ENCODE measurements at places on chromosomes 1 and 21.

- no peak for DNase-seq
These were observed 30.9 kb upstream of the CAMK1G start for GRCh38 chr1:209552406-209553264.

DNA sequence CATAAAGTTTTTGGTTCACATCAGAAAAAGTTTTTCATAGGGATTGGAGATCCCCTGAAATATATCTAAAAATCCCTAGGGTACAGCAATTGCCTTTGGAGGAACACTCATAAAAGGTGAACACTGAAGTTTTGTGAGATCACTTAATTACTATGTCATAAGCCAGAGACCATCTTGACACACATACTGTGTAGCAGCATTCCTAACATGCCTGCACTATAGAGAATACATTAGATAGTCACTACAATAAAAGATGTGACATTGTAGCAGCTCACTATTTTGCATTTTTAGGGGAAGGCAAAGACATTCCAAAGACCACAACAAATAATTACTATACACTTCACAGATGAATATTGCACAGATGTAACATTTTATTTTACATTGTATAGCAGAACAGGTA lies 779.9 kb downstream of the KCNT2 start:
- no peak for DNase-seq

GRCh38 chr1:24201941-24202440 lies 14.9 kb upstream of the IFNLR1 start:
- peak; percentile 68 for DNase-seq

DNA sequence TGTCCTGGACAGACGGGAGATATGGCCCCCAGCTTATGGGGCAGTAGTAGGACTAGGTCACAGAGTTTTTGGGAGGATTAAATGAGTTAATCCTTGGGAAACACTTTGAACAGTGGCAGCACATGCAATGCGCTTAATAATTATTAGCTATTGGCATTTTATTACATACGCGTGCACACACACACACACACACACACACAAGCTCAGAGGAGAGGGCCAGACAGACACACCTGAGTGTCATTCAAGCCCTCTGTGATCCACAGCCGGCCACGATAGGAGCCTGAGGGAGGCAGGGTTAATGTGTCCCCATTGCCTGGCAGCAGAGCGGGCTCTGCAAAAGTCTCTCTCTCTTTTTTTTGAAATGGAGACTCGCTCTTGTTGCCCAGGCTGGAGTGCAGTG lies 37.9 kb downstream of the EPHA2 start:
- no peak for DNase-seq

DNA sequence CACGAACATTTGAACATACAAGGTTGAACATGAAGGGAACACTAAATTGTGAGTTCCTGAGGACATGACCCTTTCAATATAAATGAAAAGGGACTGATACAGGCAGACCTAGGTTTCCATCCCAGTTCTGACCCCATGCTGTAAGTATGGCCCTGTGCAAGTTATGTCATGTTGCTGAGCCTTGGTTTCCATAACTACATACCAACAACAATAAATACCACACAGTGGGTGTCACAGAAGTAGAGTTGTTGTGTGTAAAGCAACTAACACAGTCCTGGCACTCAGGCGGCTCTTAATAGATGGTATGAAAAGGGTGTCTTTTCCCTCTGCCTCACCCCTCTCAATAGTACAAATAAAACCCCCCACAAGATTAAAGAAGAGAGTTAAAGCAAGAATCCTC lies 140.8 kb downstream of the LMX1A start:
- DNase-seq, result no peak

DNA sequence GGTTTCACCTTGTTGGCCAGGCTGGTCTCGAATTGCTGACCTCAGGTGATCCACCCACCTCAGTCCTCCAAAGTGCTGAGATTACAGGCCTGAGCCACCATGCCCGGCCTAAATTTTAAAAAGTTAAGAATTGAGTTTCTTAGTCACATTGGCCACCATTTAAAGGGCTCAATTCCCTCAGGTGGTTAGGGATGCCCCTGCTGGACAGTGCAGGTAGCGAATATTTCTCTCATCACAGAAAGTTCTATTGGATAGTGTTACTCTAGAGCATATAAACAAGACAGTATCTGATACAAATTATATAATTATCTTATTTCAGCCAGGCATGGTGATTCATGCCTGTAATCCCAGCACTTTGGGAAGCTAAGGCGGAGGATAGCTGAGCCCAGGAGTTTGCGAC lies 320.2 kb downstream of the ZP4 start:
- no peak for DNase-seq

GRCh38 chr1:150235294-150235851 lies 539 bp downstream of the ANP32E start:
- DNase-seq, result no peak

DNA sequence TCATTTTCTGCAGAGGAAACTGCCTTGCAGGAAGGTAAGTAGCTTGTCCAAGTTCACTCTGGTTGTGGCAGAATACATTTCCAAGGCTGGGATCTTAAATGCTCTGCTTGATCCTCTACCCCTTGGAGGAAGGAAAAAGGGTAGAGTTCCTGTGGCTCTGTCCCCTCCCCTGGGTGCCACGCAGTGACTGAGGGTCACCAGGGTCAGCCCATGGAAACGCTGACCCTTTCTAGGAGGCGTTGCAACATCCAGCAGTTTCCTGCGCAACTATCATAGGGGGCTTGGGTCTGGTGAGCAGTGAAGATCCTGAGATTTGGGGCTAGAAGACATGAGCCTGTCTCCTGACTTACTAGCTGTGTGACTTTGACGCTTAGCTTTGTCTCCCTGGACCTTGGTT lies 29.4 kb upstream of the EPS8L3 start:
- no peak for DNase-seq

GRCh38 chr21:18228060-18228739 lies 16.4 kb upstream of the CHODL start:
- DNase-seq, result no peak

DNA sequence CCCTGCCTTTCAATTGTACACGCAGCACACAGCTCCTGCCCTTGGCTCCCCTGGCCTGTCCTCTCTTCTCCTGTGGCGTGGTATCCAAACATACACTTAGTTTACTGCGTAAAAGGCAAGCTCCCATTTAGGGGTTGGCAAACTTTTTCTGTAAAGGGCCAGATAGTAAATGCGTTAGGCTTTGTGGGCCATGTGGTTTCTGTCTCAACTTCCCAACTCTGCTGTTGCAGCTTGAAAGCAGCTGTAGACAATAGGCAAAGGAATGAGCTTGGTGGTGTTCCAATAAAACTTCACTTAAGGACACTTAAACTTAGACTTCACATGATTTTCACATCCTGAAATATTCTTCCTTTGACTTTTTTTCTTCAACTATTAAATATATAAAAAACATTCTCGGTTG lies 63.3 kb downstream of the RHOU start:
- DNase-seq, result no peak

- no peak for DNase-seq
These were observed 78.2 kb upstream of the TENT5C start for GRCh38 chr1:117527566-117528102.

GRCh38 chr1:215076322-215076721 lies 6.2 kb upstream of the KCNK2 start:
- peak; percentile 14 for DNase-seq

- DNase-seq, result no peak
These were observed 27.0 kb upstream of the SLFNL1 start for GRCh38 chr1:41048540-41048939.

- no peak for DNase-seq
These were observed 22.9 kb downstream of the DDX20 start for GRCh38 chr1:111778541-111779051.

DNA sequence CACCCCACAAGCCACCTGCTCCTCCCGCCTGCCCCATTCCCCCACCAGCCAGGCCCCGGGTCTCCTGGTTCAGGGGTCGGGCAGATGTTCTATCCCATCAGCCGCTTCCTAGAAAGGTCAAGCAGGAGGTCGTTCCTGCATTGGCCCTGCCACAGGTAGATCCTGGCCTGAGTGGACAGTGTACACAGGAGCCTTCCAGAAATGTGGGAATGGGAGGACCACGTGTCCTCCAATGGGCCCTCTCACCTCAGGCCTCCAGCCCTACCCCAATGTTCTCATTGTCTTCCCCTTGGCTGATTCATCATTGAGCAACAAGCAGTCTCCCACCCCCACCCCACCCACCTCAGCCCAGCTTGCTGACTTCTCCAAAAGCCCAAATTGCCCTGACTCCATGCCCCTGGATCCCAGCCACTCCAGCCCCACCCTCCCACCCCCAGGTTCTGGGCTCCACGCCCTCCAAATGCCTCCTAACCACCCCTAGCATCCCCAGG lies 2.1 kb downstream of the S100A16 start:
- no peak for DNase-seq

- no peak for DNase-seq
These were observed 372.4 kb downstream of the TGFB2 start for GRCh38 chr1:218717575-218717974.

DNA sequence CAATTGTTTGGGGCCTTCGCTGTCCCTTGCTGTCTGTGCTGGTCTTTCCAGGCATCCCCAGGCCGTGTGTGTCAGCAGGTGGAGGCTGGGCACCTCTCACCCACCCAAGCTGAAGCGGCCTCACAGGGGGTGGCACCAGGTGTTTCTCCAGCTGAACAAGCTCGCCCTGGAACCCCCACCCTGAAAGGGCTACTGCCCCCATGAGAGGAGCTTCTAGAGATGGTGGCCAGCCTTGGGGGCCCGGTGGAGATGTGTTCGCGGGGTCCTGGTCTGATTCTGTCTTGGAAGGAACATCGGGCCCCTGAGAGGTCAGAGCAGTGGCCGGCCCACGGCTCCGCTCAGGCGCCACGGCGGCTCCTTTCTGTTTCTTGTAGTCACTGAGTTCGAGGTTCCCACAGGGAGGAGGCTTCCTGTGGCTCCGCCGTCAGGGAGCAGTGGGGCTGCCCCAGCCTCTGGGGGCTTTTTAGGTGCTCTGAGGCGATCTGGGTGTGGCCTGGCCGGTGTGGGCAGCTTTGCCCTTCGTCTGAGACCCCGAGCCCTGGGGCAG lies 46.9 kb downstream of the SKI start:
- no peak for DNase-seq

GRCh38 chr1:19203440-19203839 lies 6.6 kb downstream of the UBR4 start:
- DNase-seq, result no peak

GRCh38 chr1:10759413-10760200 lies 36.8 kb downstream of the CASZ1 start:
- DNase-seq, result no peak

DNA sequence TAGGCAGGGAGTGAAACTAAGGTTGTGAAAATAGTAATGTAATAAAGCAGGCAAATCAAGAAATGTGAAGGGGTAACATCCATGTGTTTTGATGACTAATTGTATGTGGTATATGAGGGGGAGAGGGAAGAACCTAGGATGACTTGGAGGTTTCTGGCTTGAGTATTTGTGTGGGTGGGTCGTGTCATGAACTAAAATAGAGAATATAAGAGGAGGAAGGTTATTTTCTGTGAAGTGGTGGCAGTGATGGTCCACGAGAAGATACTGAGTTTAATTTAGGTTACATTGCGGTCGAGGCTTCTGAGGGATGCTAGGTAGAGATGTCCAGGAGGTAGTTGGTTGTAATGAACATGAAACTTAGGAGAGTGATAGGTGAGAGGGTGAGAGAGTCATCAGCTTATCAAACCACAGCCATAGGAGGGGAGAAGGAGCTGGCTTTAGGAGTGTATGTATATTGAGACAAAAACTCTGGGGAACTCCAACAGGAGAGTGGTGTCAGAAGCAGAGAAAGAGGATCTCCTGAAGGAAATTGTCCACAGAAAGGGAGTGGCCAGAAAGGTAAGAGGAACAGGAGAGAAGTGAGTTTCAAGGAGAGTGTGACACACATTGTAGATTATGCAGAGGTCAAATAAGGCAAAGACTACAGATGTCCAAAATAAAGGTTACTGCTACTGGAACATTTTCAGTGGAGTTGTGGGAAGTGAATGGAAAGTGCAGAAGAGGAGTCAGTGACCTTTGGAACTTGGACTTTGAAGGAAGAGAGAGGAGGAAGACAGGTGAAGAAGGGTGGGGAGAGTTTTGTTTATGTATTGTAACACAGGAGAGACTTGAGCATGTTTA lies 89.0 kb upstream of the MACF1 start:
- no peak for DNase-seq

- no peak for DNase-seq
These were observed 159.9 kb upstream of the JUN start for GRCh38 chr1:58943776-58944175.

- no peak for DNase-seq
These were observed 250.6 kb upstream of the ZP4 start for GRCh38 chr1:238141353-238141752.

DNA sequence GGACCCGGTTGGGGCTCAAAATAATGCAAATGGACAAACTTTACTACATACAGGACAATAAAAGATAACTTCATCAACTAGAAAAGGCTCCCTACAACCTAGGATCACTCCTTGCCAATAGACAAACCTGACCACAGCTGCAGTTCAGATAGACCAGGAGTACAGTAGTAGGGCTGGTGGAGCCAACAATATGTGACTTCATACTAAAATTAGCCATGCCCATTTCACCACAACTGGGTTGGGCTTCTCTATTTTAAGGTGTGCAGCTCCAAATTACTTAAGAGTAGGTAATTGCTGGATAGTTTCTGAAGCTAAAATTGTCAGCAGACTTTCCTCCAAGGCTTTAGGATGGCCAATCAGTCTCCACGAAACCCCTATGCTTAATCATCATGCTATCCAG lies 3.9 kb downstream of the DENND1B start:
- DNase-seq, result no peak

GRCh38 chr21:14405962-14406361 lies 23.0 kb upstream of the HSPA13 start:
- no peak for DNase-seq

GRCh38 chr1:6075748-6076147 lies 30.1 kb downstream of the KCNAB2 start:
- DNase-seq, result no peak

GRCh38 chr1:100730130-100730529 lies 10.6 kb downstream of the VCAM1 start:
- no peak for DNase-seq

DNA sequence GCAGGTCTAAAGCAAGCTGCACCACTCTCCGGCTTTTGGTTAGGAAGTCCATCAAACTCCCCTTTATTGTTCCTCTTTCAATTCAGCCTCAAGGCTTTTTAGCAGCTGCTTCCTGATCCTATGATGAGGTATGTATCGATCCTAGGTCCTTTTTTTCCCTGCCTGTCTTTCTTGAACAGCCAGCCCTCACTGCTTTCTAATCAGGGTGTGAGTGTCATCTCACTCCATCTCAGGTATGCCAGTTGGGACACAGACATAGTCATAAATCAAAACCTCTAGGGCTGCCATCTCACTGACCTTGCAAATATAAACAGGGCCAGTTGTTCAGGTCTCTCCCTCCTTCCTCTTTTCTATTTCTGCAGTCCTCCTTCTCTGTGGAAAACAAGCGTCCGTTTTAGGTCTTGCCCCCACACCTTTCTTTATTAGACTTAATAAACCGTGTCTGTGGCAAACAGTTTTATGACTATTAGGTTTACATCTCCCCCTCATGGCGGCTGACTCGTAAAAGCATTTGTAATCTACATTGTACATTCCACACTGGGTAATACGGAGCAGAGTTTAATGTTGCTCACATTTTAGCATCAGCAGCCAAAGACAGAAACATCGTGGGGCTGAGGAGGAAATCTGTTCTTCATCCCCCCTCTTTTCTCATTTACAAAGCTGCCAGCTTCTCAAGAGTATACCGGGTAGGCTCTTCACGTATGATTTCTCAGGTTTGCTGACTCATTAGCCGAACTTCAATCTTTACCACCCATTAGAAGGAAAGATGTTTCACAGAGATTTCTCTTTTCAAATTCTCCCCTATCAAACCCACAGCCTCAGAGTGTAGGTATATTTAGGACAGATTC lies 11.6 kb downstream of the STYXL2 start:
- DNase-seq, result no peak

- DNase-seq, result no peak
These were observed 11.3 kb upstream of the ADGRB2 start for GRCh38 chr1:31775210-31775999.

Measured in NCI-H1436 (cell line).